ENCODE measurements at places on chromosomes 5 and 9. TPM values are rescaled to one million over a fixed set of nuclear protein-coding genes. Genes with fewer than 3 reads are reported as not detected.

Gene CRAT
- total RNA-seq: 18.2 TPM

Gene PDLIM4
- total RNA-seq: not detected

Gene FAM151B
- total RNA-seq: 0.28 TPM

Gene GFRA3
- total RNA-seq: not detected

Gene ZNF354C
- total RNA-seq: 6.0 TPM

Gene SCGB3A1
- not detected for total RNA-seq

Gene STPG3
- total RNA-seq: not detected

Gene ADAMTS2
- total RNA-seq: not detected

Gene PRELID1
- total RNA-seq: 156 TPM

Gene MARVELD2
- 0.23 TPM for total RNA-seq

Gene LRRC19
- total RNA-seq: not detected

Gene PCDHGA12
- not detected for total RNA-seq

Gene IL31RA
- total RNA-seq: 0.15 TPM

Gene TAS2R1
- not detected for total RNA-seq

Gene MOB3B
- total RNA-seq: 0.13 TPM

- H3K4me3 ChIP-seq: no peak overlapping the region
- no peak for DNase-seq
- no peaks in the 10 kb centered on the region for H3K27me3 ChIP-seq
- no peaks in the 10 kb centered on the region for H3K36me3 ChIP-seq
These were observed 835.5 kb downstream of the TLE4 start for GRCh38 chr9:80407220-80407619.

DNA sequence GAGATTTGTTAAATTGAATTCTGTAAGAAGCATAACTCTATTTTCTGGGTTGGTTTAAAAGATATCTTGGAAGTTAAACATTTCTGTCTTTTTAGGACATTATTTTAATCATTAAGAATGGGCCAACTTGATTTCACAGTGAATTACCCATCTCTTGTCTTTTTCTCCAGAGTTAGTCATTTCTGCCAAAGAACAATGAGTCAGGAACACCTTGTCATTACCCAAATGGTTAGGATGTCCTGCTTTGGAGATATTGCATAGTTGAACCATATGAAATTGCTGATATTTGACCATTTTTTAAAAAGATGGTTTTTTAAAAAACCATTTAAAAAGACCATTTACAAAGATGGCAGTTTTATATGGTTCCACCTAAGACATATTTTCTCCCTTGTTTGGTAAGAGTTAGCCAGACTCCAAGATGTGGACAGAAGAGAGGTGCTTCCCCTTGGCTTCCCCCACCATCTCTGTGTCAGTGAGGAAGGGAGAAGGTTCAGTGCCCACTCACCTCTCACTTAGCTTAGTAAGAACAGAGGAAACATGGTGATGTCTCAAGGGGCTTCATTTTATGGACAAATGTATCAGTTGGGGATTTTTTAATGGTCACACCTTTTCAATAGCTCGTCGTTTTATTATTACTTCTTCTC is 103.0 kb downstream of the PCSK1 start:
- H3K4me3 ChIP-seq: no peak overlapping the region
- peaks cover 3% of the 10 kb centered on the region for H3K4me1 ChIP-seq
- DNase-seq: no peak
- H3K36me3 ChIP-seq: no peaks in the 10 kb centered on the region
- H3K27me3 ChIP-seq: no peaks in the 10 kb centered on the region

DNA sequence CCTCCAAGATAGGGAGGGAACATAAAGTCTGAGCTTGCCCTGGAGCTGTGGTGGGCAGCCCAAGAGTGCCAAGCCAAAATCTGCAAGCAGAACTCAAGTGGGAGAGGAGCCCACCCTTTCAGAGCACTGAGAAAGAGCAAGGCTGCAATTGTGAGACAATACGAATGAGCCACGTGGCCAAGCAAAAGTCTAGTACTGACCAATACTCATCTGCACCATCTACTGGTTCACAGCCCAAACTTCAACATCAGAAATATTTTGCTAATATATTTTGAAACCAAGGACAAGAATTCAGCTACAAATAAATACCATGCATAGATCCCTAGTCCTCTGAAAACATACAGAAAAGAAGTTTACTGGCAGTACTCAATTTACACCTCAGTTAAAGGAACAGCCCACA is 696.2 kb upstream of the COX7C start:
- no peaks in the 10 kb centered on the region for H3K27me3 ChIP-seq
- H3K36me3 ChIP-seq: no peaks in the 10 kb centered on the region
- no peak overlapping the region for H3K4me3 ChIP-seq
- H3K27ac ChIP-seq: no peak overlapping the region

DNA sequence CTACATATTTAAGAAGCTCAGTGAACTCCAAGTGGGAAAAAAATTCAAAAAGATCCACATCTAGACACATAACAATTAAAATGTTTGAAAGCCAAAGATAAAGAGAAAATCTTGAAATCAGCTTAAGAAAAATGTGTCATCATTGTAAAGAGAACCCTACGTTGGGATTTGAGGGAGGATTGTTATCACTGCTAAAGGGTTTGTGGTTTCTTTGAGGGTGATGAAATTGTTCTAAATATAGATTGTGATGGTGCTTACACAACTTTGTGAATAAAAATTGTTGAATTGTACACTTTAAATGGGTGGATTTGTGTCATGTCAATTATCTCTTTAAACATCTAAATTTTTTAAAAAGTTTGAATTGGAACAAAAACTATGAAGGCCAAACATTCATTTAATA is 92.2 kb upstream of the ADAMTS19 start:
- H3K36me3 ChIP-seq: no peaks in the 10 kb centered on the region
- H3K27ac ChIP-seq: no peak overlapping the region
- no peaks in the 10 kb centered on the region for H3K27me3 ChIP-seq
- H3K4me1 ChIP-seq: no peaks in the 10 kb centered on the region

- H3K4me3 ChIP-seq: no peak overlapping the region
- peaks cover 25% of the 10 kb centered on the region for H3K4me1 ChIP-seq
- no peak for DNase-seq
- no peak overlapping the region for H3K27ac ChIP-seq
These were observed 4.9 kb upstream of the PSAT1 start for GRCh38 chr9:78292026-78292425.

DNA sequence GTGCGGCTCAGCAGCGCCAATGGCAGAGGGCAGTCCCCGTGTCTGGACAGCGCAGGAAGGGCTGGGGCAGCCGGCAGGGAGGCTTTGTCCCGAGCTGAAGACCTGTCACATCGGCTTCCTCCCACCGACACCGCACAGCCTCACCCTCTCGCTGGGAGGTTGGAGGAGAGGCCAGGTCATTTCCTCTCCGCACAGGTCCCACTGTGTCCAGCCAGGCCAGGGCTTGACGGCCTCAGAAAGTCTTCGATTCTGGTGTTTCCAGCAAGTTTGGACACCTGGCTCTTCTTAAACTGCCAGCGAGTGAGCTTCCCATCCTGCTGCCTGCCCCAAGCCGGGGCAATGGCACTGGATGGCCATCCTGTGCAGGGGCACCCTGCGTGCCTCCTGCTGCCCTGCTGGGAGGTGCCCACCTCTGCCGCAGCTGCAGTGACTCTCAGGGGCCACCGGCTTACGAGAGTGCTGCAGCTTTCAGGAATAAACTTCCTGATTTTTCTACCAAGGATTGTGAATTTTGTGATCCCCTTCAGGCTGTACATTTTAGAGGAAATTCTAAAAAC is 33.9 kb downstream of the AHRR start:
- DNase-seq: no peak
- H3K36me3 ChIP-seq: peaks cover 21% of the 10 kb centered on the region
- no peaks in the 10 kb centered on the region for H3K27me3 ChIP-seq

DNA sequence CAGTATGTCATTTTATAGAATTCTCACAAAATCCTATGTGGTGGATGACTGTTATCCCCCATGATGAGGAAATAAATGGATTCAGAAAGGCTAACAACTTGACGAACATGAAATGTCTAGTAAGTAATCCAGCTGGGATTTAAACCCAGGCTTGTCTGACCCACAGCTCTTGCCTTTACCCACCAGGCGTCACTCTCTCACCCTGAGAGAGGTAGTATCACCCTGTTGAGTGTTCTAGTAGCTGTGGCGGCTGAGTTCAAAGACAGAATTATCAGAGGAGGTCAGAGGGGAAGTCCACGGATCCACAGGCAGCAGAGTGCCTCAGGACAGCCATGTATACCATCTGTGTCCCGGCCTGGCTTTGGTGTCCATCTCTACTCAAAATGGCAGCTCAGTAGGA is 113.8 kb downstream of the ZNF462 start:
- H3K27ac ChIP-seq: no peak overlapping the region
- no peaks in the 10 kb centered on the region for H3K36me3 ChIP-seq
- no peaks in the 10 kb centered on the region for H3K4me1 ChIP-seq
- DNase-seq: no peak
- H3K27me3 ChIP-seq: no peaks in the 10 kb centered on the region

GRCh38 chr9:117665601-117666385 is 38.4 kb upstream of the TLR4 start:
- no peaks in the 10 kb centered on the region for H3K27me3 ChIP-seq
- no peaks in the 10 kb centered on the region for H3K36me3 ChIP-seq
- H3K4me1 ChIP-seq: no peaks in the 10 kb centered on the region
- H3K27ac ChIP-seq: no peak overlapping the region
- no peak for DNase-seq

DNA sequence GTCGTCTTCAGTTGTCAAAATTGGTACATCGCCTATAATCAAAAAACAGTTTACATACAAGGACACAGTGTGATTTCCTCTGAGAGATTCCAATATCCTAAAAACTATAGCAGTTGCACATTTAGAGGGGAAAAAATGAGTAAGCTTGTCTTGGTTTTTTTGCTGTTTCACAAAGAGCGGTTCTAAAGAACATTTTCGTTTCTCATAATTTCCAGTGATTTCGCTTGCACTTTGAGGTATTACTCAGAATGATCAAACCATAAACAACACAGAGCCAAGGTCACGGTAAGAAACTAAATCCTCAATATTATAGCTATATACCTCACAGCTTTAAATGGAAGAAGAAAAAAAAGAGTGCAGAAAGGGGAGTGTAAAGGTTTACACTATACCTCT is 861 bp downstream of the MTX3 start:
- H3K4me3 ChIP-seq: peak overlapping the region; percentile 90
- no peaks in the 10 kb centered on the region for H3K27me3 ChIP-seq
- peaks cover 60% of the 10 kb centered on the region for H3K4me1 ChIP-seq
- peak overlapping the region; percentile 99 for H3K27ac ChIP-seq
- H3K36me3 ChIP-seq: peaks cover 43% of the 10 kb centered on the region

- peaks cover 9% of the 10 kb centered on the region for H3K27me3 ChIP-seq
- H3K4me3 ChIP-seq: no peak overlapping the region
- no peaks in the 10 kb centered on the region for H3K4me1 ChIP-seq
- no peak for DNase-seq
- no peaks in the 10 kb centered on the region for H3K36me3 ChIP-seq
These were observed 120.6 kb downstream of the HMHB1 start for GRCh38 chr5:143932584-143932983.

GRCh38 chr9:84677080-84677479 is 7.6 kb downstream of the NTRK2 start:
- DNase-seq: no peak
- H3K4me1 ChIP-seq: no peaks in the 10 kb centered on the region

- H3K4me1 ChIP-seq: no peaks in the 10 kb centered on the region
- no peak overlapping the region for H3K4me3 ChIP-seq
- H3K36me3 ChIP-seq: no peaks in the 10 kb centered on the region
- H3K27ac ChIP-seq: no peak overlapping the region
- H3K27me3 ChIP-seq: peaks cover 63% of the 10 kb centered on the region
These were observed 76.5 kb upstream of the CTNNA1 start for GRCh38 chr5:138676556-138677193.

- no peaks in the 10 kb centered on the region for H3K4me1 ChIP-seq
- no peak overlapping the region for H3K4me3 ChIP-seq
- no peaks in the 10 kb centered on the region for H3K36me3 ChIP-seq
- peaks cover 2% of the 10 kb centered on the region for H3K27me3 ChIP-seq
- no peak overlapping the region for H3K27ac ChIP-seq
These were observed 15.6 kb upstream of the SLC6A19 start for GRCh38 chr5:1185629-1186350.

- peaks cover 8% of the 10 kb centered on the region for H3K4me1 ChIP-seq
- H3K27ac ChIP-seq: peak overlapping the region; percentile 53
- no peaks in the 10 kb centered on the region for H3K27me3 ChIP-seq
- H3K36me3 ChIP-seq: peaks cover 53% of the 10 kb centered on the region
These were observed 88.9 kb downstream of the CDK5RAP2 start for GRCh38 chr9:120490888-120491595.

DNA sequence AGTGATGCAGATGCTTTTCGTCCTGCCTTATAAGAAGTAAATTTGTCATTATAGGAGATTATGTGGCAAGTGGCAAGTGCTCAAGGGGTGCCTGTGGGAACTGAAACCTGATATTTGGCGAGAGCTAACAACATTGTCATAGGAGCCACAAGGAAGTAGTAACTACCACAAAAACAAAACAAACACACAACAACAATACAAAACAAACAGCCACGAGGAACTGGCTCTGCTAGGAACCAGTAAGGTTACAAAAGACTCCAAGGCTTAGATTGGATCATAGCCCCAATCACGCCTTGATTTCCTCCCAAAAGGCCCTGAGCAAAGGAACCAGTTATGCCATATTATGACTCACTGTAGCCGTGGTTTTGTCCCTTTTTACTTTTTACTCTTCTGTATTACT is 1045.2 kb downstream of the CDH12 start:
- no peak overlapping the region for H3K4me3 ChIP-seq
- DNase-seq: no peak
- H3K27me3 ChIP-seq: no peaks in the 10 kb centered on the region
- no peaks in the 10 kb centered on the region for H3K4me1 ChIP-seq

GRCh38 chr5:150642567-150642927 is 2.1 kb downstream of the SYNPO start:
- H3K4me1 ChIP-seq: no peaks in the 10 kb centered on the region
- DNase-seq: no peak

DNA sequence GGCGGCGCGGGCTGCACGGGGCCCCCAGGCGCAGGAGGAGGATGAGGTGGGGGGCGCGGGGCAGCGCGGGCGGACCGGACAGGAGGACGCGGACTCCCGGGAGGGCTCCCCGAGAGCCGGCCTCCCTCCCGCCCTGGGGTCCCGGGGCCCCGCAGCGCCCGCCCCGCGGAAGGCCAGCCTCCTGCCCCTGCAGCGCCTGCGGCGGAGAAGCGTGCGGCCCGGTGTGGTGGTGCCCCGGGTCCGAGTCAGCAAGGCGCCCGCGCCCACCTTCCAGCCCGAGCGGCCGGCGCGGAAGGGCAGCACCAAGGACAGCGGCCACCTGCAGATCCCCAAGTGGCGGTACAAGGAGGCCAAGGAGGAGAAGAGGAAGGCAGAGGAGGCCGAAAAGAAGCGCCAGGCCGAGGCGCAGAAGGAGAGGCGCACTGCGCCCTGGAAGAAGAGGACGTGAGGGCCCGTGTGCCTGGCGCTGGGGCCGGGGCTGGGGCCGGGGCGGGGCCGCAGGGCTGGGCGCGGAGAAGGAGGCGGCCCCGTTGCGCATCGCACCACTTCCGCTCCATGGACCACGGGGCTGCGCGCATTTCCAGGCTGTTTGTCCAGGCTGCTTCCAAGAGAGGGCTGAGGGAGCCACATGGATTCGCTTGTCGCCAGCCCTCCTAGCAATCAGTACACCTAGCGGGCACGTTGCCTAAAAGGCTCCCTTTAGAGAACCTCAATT is 86.0 kb downstream of the ANKRD33B start:
- H3K27ac ChIP-seq: no peak overlapping the region

- no peaks in the 10 kb centered on the region for H3K36me3 ChIP-seq
- H3K27me3 ChIP-seq: peaks cover 3% of the 10 kb centered on the region
- peak; percentile 14 for DNase-seq
- peaks cover 10% of the 10 kb centered on the region for H3K4me1 ChIP-seq
- H3K4me3 ChIP-seq: no peak overlapping the region
- H3K27ac ChIP-seq: no peak overlapping the region
These were observed 141.2 kb upstream of the IER5L start for GRCh38 chr9:129319076-129319937.
